ENCODE measurements at places on chromosomes 3 and 15.

GRCh38 chr3:32432711-32433530 is 41.3 kb downstream of the CMTM7 start:
- no peak for DNase-seq

DNA sequence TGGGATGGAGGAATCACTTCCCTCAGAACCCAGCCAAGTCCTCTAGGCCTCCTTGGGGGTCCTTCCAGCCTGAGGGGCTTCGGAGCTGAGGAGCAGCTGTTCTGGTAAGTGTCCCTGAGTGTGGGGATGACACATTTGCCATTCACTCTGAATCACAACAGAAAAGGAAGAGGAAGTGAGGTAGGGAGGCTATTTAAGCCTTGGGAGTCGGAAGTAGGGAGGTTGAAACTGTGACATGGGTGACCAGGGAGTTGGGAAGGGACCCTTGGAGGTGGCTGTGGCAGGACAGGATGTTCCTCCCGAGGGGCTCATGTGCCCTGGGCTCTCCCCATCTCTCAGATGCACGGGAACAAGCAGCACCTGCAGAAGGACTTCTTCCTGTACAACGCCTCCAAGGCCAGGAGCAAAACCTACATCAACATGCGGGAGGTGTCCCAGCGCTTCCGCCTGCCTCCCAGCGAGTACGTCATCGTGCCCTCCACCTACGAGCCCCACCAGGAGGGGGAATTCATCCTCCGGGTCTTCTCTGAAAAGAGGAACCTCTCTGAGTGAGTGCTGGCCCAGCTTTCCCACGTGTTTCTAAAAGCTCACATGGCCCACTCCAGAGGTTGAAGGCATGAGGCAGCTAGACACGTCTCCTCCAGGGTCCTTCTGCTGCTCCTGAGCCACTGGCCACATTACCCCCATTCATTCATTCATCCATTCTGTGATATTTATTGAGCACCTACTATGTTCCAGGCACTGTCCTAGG is 43.3 kb downstream of the CAPN3 start:
- no peak for DNase-seq

DNA sequence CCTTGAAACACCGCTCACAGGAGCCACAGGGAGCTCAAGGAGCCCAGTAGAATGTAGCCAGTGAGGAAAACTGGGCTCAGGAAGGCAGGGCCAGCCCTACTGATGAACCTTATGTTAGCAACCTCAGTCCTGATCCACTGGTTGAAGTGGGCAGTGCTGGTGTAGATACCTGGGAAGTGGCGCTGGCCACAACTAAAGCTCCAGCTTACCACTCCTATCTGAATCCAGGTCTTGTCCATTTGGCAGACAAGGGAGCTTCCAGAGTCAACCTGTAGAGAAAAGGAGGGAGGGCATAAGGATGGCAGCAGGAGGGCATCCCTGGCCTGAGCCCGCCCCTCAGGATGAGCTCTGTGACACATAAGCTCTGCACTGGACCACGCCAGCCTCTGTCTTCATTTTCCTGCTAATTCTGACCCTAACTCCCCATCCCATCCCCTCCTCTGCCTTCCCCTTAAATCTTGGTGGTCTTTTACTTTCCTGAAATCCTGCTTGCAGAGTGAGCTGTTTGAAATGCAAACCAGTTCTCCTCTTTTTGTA is 2.1 kb upstream of the PRSS50 start:
- no peak for DNase-seq

DNA sequence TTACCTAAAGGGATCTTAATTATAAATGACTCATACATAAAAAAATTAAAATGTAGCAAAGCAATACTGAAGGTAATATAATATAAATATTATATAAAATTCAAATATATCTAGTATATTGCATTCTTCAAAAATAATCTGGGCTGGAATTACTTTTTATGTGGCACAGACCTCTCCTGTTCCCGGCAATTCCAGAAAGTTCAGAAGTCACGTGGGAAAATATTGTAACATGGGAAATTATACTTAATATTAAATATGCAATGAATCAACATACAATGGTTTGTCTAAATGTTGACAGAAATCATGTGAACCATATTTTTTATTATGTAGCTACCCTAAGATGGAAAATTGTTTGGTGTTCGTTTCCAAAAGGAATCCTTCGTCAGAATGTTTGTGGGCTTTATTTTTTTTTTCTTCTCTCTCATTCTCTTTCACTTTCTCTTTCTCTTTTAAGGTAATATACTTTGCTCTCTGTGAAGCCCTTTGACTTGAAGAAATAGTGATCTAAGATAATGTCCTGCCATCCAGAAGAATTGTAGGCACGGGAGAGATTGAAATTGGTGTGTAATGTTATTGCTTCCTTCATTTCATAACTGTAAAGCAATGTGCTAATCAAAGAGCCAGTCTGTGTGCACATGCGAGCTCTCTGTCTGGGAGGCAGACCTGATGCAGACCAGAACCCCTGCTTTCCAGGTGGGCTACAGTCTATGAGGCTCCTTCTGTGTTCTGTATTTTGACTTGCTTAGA is 559.4 kb downstream of the NR2F2 start:
- DNase-seq = no peak

DNA sequence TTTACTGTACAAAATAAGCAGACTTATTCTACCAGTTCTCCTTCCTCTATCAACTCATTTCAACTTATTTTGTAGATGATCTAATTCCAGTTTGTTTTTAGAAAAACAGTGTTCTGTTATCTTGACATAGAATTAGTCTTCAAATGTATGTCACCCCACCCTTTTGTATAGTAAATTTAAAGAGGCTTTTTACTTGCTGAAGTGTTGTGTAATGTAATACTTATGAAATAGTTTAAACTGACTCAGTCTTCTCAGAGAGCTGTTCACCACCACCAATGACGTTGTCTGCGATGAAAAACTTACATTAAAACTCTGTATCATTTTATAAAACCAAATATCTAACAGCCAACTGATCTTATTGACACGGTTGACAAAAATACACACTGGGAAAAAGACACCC is 82.9 kb downstream of the RAP2B start:
- DNase-seq = no peak

- no peak for DNase-seq
These were observed 540 bp upstream of the HHATL start for GRCh38 chr3:42702982-42703694.

GRCh38 chr15:48010316-48010715 is 110.5 kb upstream of the SLC24A5 start:
- no peak for DNase-seq

DNA sequence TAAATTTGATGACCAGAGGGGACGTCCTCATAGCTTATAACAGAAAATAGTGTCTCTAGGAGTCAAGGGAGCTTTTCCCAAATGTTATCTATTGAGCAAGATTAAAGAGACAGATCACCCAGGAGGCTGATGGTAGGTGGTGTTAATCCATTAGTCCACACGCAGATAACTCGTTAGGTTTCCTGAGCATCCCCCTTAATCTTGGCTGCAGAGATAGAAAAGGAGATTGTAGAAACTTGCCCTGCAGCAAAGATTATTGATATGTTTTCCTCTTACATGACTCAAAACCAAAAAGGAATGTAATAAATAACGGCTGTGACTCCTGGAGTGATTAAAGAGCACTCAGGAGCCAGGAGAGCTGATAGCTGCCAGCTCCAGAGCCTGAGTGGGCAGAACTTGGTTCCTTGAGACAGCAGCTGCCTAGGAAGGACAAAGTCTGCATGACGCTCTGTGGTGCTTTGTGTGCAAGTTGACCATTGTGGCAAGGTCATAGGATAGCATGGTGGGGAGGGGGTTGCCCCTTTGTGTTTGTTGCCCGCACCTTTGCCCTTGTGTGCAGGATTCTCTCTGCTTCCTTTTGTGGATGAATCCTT is 234.8 kb downstream of the PTPRG start:
- no peak for DNase-seq

DNA sequence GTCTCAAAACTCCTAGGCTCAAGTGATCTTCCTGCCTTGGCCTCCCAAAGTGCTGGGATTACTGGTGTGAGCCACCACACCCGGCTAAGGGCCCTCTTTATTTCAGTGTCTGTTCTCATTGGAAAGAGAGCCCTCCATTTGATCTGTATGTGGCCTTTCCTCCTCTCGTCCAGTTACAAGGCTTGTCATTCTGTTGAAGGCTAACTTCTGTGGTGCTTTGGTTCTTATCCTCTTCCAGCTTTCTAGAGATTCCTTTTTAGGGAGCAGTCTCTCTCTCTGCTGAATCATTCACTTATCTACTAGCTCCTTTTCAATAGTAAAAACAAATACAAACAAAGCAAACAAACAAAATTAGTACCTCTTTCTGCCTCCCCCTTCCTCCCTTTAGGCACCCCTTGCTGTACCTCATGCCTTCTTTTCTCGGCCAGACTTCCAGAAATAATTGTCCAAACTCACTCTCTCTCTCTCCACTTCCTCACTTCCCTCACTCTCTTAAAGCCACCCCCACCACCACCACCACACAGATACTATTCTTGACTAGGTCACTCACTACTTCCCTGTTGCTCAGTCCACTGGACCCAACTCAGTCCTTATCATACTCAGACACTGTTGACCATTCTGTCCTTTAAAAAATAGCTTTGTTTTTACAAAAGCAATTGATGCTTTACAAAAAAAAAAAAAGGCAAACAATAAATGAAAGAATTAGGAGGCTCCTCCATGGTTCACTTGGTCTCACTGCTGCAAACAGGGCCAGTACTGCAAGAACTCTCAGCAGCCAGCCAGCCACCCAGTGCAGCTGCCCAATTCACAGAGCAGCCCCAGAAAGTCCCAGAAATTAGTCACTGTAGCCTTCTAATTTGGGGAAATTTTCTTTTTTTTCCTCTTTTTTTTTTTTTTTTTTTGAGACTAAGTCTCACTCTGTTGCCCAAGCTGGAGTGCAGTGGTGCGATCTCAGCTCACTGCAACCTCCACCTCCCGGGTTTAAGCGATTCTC is 31.7 kb upstream of the RAB11A start:
- no peak for DNase-seq

DNA sequence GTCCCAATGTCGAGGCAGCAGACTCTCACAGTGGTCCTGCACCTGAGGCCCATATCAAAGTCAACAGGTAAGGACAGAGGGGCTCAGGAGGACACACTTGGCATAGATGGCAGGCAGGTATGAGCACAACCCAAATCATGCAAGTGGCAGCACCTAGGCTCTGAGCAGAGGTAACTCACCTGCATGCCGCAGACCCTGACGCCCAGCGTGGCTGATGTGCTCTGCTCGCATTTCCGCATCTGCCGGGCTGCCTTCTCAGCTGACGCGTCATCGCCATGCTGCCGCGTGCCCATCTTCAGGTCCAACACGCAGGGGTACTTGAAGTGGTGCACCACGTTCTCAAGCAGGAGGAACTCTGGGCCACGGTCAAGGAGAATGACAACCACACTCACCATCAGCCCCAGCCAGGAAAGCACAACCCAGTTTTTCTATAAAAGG is 4.2 kb upstream of the GMPPB start:
- DNase-seq = no peak

DNA sequence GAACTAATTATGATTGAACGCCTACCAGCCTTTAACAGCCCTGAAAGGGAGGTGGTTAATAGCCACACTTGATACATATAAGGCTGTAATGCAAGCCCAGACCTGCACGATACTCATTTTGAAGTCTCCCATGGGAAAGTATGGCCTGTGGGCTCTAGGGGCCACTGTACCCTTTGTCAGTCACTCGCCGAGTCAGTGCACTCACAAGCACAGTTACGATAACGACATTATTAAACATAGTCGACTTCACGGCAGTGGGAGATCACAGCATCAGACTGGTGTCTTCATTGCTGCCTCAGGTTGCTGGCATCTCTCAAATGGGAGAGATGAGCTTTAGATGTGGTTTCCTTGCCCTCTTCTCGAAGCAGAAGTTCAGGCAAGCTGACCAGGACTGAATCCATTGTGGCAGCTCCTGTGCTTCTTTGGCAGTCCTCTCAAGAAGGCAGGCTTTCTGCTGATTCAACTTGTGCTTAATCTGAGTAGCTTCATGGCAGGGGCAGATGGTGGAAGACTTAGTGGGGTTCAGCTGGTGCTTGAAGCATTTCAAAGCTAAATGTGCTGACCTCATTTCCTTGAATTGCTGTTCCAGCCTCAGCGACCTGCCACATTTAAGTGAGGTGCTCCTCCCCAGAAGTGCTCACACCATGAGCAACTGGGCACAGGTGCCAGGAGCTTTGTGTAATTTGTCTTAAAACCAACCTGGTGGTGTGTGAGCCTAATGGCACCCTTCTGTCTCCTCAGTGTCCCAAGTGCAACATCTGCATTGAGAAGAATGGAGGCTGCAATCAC is 15.8 kb upstream of the P4HTM start:
- no peak for DNase-seq

DNA sequence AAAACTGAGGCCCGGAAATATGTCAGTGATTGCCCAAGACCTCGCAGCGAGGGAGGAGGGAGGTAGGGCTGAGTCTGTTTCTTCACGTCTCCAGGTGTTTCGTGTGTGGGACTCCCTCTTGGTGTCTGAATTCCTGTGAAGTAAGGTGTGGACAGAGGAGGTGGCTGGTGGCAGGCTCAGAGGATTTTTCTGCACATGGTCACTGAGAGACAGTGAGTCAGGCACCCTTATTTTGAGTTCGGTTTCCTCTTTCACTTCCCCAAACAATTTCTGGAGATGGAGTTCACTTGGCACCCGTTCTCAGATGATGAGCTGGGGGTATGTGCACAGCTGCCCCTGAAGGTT is 46.3 kb upstream of the VPS8 start:
- DNase-seq = no peak

GRCh38 chr3:188739511-188739910 is 432.3 kb upstream of the TPRG1 start:
- no peak for DNase-seq

DNA sequence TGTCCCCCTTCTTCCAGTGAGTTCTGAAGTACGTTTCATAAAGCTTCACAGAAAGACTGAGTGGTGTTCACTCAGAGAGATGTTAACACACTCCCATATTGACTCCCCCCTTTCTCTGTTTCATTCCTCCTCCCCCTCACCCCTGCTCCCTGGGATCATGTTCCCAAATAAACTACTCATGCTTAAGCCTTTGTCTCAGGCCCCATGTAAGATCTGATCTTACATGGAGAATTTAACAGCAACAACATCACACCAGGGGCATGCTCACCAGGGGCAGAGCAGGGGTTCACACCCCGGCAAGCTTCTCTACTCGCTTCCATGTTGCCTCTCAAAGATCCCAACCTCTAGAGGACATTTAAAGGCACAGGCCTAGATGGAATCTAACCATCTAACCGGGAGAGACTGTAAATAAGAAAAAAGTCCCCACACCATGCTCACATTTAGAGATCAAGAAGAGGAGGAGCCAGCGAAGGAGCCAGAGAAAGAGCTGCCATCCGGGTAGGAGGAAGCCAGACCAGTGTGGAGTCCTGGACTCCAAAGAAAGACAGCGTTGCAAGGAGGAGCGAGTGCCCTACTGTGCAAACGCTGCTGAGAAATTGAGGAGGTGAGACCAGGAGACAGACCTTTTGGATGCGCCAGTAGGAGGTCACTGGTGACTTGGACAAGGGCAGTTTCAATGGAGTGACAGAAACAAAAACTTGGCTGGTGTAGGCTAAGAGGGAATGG is 21.4 kb upstream of the SRP14 start:
- no peak for DNase-seq

DNA sequence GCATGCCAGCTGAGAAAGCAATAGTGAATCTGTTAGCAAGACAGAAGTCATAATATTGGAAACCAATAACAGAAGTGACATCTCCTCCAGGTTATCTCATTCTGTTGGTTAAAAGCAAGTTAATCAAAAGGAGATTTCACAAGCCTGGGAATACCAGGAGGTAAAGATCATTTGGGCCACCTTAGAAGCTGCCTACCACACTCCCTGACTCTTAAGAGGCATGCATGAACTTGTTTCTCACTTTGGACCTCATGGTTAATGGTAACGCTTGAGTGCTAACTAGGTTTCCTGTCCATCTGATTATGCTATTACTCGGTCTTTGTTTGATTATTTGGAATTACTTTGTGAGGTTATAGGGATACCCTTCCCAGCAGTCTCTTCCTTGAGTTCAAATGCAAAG is 650.8 kb upstream of the SGO1 start:
- DNase-seq = no peak

- DNase-seq = no peak
These were observed 34.5 kb upstream of the TM2D3 start for GRCh38 chr15:101686718-101687117.

All from NCI-H1436 treated with DMSO at 0.1 percent for 48 hours (cell line).